ENCODE measurements at places on chromosomes 13 and 19.

GRCh38 chr19:50514346-50515167 lies 844 bp upstream of the ASPDH start:
- no peak for DNase-seq

GRCh38 chr13:36310417-36311108 lies 12.9 kb upstream of the CCDC169 start:
- DNase-seq: no peak

DNA sequence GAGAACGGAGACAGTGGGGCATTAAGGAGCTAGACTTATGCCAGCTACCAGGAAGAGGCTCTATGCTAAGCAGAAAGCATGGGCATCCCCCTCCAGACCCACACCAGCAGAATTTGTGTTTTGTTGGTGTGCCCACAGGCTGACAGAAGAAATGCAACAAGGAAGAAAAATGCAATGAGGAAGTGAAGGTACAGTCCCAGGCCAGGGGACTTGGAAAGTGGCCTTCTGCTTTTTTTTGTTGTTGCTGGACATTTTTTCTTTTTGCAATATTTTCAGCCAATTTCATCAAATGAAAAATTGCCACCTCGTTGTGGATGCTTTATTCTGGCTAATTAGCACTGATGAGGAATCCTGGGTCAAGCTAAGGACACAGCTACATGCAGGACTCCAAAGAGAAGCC lies 167.7 kb downstream of the TSHZ3 start:
- DNase-seq: no peak

DNA sequence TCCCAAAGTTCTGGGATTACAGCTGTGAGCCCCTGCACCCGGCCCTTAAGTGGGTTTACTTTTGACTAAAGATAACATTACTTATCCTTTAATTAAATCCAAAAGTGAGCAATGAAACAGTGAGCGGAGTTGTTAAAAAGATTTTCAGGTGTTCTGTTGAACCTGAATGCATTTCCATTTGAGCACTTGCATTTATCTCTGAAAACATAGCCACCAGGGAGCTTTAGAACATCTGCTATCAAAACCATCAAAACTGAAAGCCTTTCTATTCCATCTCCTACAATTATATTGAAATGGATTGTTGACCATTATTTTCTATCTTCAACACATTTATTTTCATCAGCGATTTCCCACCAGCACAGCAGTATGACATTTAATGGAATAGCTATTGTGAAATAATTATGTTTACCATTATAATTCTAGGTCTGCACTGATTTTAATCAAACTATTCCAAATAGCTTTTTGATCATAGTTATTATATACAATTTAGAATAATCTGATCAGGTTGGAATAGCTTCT lies 269.0 kb downstream of the FGF14 start:
- no peak for DNase-seq

DNA sequence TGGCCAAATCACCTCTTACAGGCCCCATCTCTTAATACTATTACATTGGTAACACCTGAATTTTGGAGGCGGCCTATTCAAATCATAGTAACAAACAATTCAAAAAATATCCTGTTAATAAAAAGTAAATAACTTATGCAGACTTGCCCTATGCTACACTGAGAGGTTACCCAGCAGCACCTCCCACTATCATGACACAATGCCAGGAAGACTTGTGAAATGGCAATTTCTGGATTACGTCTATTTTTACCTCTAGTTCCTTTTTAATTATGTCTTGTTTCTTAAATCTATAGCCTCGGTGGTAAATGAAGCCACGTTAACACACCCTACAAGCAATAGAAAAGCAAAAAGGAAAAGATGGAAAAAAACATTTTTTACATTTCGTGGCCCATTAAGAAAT lies 6.2 kb upstream of the DZIP1 start:
- DNase-seq: no peak

DNA sequence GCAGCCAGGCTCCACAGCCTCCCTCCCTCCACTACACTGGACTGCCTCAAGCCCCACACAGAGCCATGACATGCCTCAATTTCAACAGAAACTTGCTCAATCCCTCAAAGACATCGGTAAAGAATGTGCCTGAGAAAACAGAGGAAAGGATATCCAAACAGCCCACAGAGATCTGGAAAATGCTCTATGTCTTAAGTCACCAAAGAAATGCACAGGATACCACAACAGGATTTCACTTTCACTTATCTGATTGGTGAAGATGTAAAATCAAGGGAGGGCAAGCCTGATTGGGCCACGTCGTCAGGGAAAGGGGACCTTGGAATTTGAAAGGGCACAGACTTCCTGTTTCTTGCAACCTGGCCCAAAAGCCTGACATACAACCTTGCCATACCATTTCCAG lies 14.2 kb downstream of the CACNA1A start:
- no peak for DNase-seq

- no peak for DNase-seq
Measured at GRCh38 chr13:64482373-64482772, 2747.8 kb downstream of the PCDH9 start.

- no peak for DNase-seq
Measured at GRCh38 chr13:113149711-113150549, 8.5 kb upstream of the PROZ start.

- peak; percentile 14 for DNase-seq
Measured at GRCh38 chr19:19637523-19638251, 5.8 kb downstream of the GMIP start.
